HTR-8/SVneo (cell line): ENCODE measurements at places on chromosomes 7 and 10.

DNA sequence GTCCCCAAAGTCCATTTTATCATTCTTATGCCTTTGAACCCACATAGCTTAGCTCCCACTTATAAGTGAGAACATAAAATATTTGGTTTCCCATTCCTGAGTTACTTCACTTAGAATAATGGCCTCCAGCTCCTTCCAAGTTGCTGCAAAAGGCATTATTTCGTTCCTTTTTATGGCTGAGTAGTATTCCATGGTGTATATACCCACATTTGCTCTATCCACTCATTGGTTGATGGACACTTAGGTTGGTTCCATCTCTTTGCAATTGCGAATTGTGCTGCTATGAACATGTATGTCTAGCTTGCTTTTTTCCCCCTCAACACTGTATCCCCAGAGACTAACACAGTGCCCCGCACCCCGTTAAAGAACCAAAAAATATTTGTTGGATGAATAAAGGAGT is 670 bp upstream of the CAPZA2 start:
- no peak for DNase-seq

GRCh38 chr10:123790132-123790885 is 101.3 kb downstream of the CPXM2 start:
- DNase-seq, result no peak

DNA sequence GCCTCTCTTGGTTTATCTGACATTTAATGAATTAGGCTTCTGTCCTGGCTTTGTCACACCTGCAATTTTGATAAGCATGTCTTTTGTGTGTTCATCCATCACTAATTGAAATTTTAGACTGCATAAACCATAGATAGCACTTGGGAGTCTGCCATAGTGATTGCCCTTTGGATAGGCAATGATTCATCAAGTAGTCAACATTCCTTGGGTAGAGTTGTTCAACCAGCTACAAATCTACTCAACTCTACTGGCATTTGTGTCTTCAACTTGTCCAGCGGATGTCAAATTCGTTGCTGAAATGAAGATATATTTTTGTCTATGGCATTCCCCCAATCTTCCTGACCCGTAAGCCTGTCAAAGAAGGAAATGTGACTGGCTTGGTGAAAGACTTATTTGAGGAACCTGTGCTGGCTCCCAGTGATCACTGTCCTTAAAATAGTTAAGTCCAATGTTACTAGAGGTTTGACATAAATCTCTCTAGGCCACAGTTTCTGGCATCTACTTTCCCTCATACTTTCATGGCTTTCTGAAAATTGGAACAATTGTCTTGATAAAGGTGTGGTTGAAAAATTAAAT is 33.7 kb upstream of the CREB5 start:
- DNase-seq, result peak; percentile 8

DNA sequence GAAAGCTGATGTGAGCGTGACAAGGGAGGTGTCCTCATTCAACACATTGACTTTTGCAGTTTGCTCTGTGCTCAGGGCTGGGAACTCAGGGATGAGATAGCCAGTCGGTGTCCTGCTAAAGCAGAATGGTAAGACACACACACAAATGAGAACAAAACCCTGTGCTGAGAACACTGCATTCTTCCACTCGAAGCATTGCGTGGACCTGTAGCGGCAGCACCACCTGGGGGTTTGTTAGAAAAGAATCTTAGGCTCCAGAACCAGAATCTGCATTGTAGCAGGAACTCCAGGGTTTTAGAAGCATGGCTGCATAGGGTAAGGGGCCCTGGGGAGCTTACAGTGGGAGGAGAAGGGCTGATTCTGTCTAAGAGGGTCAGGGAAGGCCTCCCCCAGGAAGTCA is 21.5 kb upstream of the OGDHL start:
- no peak for DNase-seq

DNA sequence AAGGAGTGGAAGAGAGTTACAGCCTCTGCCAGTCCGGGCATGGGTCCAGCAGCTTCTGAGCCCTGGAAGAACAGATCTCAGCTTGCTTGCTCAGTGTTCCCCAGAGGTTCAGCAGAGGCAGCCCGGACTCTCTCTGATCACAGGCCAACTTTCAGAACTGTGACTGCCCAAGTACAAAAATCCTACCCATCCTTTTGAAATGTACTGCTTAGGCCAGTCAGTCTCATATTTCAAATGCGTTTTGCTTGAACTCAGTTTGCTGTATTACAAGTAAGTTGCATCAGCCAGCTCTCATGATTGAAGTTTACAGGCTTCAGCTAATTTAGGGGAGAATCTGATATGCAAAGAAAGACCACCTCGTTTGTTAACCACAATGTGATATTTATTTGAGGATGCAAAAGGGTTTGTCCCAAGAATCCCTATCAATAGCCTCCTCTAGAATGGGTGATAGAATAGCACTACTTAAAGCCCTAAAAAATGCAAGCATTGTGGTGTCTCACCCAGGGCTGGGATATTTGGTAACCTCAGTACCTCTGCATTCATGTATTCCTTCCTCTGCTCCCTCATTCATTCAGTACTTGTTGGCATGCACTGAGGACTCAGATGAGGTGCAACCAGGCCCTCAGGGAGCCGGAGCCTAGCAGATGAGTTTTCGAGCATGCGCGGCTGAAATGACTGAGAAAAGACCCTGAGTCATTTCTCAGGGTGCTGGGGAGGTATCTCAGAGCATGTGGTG is 7.0 kb downstream of the AIMP2 start:
- no peak for DNase-seq

DNA sequence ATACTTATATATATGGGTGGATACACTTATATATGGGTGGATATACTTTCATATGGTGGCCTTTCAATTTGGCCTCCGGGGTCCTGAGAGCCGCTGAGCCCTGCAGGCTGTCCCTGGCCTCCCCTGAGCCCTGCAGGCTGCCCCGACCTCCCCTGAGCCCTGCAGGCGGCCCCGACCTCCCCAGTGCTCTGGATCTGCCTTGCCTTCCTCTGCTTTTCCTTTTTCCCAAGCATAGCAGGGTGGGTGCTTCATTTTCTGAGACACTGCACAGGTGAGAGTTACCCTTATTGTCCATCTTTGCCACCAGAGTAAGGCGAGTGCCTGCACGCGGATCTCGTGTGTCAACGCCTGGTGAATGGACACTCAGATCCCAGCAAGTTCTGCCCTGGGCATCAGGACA is 106.6 kb downstream of the VIPR2 start:
- DNase-seq, result no peak

GRCh38 chr7:154473360-154473759 is 421.2 kb downstream of the DPP6 start:
- no peak for DNase-seq

DNA sequence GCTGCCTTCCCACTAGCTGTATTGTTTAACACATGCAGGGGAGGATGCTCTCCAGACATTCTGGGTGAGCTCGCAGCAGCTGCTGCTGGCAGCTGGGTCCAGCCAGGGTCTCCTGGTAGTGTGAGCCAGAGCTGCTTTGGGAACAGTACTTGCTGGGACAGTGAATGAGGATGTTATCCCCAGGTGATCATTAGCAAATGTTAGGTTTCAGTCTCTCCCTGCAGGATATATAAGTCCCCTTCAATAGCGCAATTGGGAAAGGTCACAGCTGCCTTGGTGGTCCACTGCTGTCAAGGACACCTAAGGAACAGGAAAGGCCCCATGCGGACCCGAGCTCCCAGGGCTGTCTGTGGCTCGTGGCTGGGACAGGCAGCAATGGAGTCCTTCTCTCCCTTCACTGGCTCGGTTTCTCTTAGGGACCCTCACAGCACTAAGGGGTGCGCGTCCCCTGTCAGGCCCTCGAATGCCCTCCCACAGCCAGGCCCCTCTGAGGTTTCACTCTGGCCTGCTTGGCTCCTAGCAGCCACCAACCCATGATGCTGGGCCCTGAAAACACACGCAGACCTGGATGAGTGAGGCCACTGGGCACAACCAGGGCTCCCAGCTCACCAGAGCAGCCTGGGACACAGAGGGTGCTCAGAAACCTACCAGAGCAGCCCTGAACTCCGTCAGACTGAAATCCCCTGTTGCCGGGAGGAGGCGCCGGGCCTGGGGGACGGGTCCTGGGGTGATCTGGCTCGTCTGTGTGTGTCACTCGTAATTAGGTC is 173.0 kb upstream of the LANCL2 start:
- DNase-seq, result no peak

- no peak for DNase-seq
Observed at GRCh38 chr7:99920149-99920548, 819 bp upstream of the TRIM4 start.

DNA sequence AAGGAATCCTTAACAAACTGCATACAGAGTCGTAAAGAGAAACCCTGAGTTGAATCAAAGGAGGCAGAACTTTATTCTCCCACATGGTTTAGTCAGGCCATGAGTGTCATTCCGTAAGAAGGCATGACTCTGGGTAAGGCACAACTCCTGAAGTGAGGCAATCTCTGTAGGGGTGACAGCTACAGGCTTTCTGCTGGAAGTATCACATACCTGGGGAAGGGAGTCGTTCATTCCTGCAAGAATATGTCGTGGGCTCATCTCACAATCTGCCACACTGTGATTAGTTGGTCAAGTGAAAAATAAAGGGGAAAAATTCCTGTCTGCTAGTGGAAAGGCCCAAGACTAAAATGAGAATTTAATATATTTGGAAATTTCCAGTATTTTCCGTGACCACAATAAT is 392.6 kb downstream of the POM121L12 start:
- no peak for DNase-seq

DNA sequence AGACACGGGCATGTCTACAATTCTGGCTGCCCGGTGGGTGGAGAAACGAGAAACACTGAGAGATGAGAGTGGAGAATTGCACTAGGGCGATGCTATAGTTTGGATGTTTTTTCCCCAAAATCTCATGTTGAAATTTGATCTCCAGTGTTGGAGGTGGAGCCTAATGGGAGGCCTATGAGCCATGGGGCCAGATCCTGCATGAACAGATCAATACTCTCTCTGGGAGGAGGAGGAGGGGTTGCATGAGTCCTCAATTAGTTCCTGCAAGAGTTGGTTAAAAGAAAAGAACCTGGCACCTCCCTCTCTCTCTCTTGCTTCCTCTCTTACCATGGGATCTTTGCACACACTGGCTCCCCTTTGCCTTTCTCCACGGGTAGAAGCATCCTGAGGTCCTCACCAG is 299.1 kb downstream of the CALN1 start:
- no peak for DNase-seq

DNA sequence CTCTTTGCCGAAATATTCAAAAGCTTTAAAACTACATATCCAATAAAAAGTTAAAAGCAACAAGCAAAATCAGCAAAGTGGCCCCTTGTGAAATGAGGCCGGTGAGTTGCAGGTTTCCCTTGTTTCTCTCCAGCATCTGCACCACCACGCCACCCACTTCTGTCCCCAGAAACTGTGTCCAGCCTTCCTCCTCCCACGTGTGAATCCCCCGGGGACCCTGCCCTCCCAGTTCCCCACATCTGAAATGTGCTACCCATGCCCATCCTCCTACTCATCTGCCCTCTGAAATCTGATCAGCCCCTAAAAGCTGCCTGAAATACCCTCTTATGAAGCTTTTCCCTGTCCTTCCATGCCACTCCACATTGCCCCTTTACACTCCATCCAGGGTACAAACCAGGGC is 3.8 kb downstream of the ALOX5 start:
- DNase-seq, result no peak

GRCh38 chr7:101927802-101928201 is 110.4 kb downstream of the CUX1 start:
- DNase-seq, result no peak

GRCh38 chr10:59279991-59280505 is 82.3 kb downstream of the FAM13C start:
- DNase-seq, result no peak

DNA sequence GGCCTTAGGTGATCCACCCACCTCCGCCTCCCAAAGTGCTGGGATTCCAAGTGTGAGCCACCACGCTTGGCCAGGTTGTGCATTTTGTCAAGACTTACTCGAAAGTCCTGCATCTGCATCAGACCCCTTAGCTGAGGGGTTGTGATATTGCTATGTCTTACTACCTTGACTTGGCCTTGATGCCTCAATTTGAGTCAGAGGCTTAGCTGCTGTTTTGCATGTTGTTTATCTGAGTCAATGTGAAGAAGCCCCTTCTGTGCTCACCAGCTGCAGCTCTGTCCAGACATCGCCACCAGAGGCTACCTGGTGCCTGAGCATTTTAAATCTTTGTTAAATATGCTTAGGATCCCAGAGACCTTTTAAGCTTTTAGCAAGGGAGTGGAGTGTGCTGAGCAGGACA is 18.1 kb downstream of the UBE2D4 start:
- DNase-seq, result no peak

DNA sequence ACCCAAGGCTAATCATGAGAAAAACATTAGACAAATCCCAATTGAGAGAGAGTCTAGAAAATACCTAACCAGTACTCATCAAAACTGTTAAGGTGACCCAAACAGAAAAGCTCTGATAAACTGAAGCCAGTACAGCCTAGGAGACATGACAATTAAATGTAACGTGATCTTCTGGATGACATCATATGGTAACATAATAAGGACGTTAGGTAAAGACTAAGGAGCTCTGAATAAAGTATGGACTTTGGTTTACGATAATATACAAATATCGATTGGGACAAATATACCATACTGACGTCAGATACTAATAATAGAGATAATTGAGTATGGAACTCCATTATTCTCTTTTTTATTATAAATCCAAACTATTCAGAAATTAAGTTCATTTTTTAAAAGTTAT is 561.1 kb upstream of the STEAP1 start:
- DNase-seq, result no peak

DNA sequence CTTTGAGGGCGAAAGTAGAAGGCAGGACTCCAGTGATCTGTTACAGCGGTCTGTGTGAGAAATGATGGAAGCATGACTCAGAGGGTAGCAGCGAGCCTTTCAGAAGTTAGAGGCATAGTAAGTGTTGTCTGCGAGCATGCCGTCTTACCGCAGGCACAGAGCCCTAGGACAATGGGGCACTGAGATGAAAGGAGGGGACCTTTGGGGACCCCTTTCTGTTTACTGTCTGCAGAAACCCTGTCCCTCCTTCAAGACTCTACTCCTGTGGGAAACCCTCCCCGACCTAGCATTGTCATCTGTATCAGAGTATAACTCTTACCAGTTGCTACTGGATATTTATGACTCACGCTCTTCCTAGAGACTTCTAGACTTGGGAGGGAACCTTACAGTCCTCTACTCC is 87.2 kb upstream of the AGK start:
- no peak for DNase-seq

GRCh38 chr10:102280397-102281101 is 35.2 kb downstream of the GBF1 start:
- peak; percentile 28 for DNase-seq

GRCh38 chr10:132704008-132704814 is 81.7 kb downstream of the NKX6-2 start:
- no peak for DNase-seq

GRCh38 chr7:101435461-101436220 is 73.0 kb downstream of the COL26A1 start:
- DNase-seq, result no peak

GRCh38 chr7:2637505-2638223 is 5.9 kb downstream of the TTYH3 start:
- no peak for DNase-seq

GRCh38 chr10:109022417-109023049 is 900.8 kb downstream of the XPNPEP1 start:
- DNase-seq, result no peak

GRCh38 chr10:31274310-31274709 is 44.7 kb upstream of the ZEB1 start:
- no peak for DNase-seq

GRCh38 chr7:20647908-20648776 is 32.7 kb downstream of the ABCB5 start:
- DNase-seq, result peak; percentile 12

- peak; percentile 42 for DNase-seq
Observed at GRCh38 chr10:80506189-80506575, 31.5 kb upstream of the SH2D4B start.
